ENCODE measurements at places on chromosomes 12 and 14. TPM values are rescaled to one million over a fixed set of nuclear protein-coding genes. Genes with fewer than 3 reads are reported as not detected.

DNA sequence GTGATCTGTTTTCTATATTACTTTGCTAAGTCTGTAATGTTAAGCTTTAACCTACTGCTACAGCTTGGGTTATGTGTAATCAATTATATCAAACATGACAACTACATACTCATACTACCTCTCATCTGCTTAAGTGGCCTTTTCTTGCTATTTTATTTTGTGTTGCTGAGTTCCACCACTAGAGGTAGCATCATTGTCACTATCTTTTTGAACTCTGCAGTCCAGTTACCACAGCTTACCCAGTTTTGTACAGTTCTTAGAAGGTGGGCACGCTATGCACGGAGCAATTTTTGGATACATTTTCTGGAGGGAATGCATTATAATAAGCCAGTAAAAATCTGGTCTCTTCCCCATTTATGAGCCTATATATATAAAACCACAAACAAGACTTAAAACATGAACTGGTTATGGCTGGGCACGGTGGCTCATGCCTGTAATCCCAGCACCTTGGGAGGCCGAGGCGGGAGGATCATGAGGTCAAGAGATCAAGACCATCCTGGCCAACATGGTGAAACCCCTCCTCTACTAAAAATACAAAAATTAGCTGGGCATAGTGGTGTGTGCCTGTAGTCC, 48.5 kb downstream of the SAV1 start:
- DNase-seq = no peak

DNA sequence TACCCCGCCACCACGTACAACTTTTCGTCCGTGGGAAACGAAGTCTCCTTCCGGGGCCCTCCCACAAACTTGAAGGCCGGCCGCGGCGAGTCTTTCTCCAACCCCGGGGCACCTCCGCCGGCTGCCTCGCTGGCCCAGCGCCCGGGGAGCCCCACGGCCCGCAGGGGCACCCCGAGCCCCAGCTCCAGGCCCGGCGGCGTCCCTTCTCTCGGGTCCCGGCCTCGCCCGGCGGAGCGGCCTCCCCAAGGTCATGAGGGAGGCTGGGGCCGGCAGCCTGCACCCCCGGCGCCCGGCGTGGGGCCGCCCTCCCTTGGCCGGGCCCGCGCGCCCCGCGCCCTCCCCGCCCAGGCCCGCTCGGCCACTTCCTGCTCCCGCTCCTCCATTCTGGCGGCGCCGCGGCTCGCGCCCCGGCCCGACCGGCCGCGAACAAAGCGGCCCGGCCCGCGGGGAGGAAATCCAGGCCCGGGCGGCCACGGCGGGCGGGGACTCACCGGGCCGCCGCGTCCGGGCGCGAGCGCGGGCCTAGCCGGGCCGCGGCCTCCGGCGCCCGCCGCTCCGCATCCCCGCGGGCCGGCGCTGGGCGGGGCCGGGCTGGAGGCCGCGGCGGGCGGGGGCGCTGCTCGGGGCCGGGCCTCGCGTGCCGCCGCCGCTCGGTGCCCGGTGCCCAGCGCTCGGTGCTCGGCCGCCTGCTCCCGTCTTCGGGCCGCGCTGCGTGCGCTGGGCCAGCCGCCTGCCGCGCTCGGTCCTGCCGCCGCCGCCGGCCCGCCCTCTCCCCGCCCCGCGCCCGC, at the start of gene AKT1:
TSS of gene AKT1 (minus strand) at position 756 of the 788 bp plus-strand sequence. CDS start 3,105 bp downstream, outside the sequence.
- DNase-seq = peak; percentile 35

- no peak for DNase-seq
These were observed 31.3 kb downstream of the HECTD4 start for GRCh38 chr12:112350593-112351592.

Gene PHC1
- 12.8 TPM for total RNA-seq

- no peak for DNase-seq
These were observed 958 bp downstream of the SPATS2 start for GRCh38 chr12:49368240-49368600.

DNA sequence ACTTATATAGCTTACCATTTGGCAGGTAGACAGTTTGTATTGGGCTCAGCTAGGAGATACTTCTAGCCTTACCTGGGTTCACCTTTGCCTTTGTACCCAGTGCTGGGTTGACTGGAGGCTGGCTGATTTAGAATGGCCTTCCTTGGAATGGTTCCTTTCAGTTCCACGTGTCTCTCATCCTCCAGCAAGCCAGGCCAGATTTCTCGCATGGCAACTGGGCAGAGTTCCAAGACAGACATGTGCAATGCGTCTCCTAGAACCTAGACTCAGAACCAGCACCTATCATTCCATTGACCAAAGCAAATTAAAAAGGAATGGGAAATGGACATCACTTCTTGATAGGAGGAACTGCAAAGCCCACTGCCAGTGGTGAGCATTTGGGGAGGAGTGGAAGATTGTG, 79.1 kb upstream of the BDKRB2 start:
- peak; percentile 22 for DNase-seq

Gene MIP
- not detected for total RNA-seq

Gene KCNJ8
- 0.37 TPM for total RNA-seq

- DNase-seq = no peak
These were observed 62.5 kb upstream of the PTPRR start for GRCh38 chr12:70982991-70983390.

Gene SINHCAF
- total RNA-seq = 58.9 TPM

GRCh38 chr14:44662250-44662891, 155.3 kb upstream of the FSCB start:
- DNase-seq = no peak

DNA sequence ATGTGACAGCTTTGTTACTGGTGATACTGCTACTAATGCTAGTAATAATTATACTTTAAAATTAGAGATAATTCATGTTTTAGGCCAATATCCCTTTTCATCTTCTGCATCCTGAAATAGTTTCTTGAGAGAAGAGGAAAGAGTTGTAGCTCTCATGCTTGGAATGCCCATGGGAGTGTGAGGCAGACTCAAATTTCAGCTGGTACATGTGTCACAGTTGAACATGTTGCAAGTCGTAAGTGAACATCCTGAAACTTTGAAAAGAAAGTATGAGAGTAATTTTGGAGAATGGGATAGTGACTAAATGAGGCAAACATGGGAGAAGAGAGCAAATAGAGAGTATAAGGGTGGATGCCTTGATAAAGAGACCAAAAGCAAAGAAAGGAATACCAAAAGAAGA, 168.0 kb downstream of the TMTC3 start:
- no peak for DNase-seq

DNA sequence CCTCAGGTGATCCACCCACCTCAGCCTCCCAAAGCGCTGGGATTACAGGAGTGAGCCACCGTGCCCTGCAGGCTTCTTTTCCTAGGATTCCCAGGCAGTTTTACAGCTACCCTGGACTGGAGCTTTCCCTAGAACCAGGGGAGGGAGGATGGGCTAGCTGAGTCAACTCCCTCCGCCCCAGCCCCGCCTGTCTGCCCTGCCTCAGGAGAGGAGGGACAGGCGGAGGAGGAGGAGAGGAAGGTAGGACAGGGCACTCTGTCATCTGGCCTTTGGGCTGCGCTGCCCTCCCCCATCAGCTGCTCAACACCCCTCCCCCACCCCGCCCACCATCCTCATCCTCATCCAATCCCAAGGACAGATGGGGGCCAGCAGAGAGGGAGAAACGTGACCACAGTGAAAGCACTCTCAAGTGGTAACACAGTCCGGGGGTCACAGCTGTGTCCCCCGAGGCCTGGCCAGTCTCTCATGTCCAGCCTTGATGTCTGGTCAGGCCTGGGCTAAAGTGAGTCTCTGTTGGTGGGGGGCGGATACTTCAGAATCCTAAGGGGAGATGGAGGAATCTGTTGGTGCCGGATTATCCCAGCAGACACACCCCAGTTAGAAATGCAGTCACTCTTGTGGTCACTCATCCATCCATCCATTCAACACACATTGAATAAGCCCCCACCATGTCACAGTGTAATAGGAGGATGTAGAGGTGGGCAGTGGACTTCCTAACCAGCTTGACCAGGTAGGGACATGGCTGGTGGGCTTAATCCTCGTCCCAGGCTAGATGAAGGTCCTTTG, 12.3 kb downstream of the FIGNL2 start:
- no peak for DNase-seq

Gene GUCY2C
- 52.2 TPM for total RNA-seq

GRCh38 chr12:81492131-81492720, 266.9 kb downstream of the PPFIA2 start:
- DNase-seq = no peak

- DNase-seq = no peak
These were observed 44.5 kb upstream of the EEA1 start for GRCh38 chr12:92973614-92974013.

Gene NKX2-1
- total RNA-seq = 0.32 TPM
